ENCODE measurements at places on chromosomes 6 and 20. TPM values are rescaled to one million over a fixed set of nuclear protein-coding genes. Genes with fewer than 3 reads are reported as not detected.

STMND1 gene
- not detected for total RNA-seq

DNA sequence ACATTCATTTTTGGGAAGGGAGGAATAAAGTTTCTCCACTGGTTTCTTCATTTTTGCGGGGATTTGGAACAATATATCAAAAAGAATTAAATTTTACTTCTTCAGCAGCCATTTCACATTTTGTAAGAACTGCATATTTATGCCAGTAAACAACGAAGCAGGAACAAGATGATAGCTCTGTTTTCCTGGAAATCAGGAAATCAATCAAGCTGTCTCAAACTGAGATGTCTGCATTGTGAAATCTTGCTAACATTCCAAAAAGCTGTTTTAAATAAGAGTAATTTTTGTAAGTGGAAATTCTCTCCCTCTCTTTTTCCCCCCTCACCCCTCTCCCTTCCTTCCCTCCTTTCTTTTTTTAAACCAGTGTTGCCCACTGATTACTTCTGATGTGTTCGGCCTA lies 20.0 kb downstream of the MAPK13 start:
- DNase-seq: no peak
- H3K27me3 ChIP-seq: no peaks in the 10 kb centered on the region
- H3K4me3 ChIP-seq: no peak overlapping the region
- H3K27ac ChIP-seq: no peak overlapping the region

DNA sequence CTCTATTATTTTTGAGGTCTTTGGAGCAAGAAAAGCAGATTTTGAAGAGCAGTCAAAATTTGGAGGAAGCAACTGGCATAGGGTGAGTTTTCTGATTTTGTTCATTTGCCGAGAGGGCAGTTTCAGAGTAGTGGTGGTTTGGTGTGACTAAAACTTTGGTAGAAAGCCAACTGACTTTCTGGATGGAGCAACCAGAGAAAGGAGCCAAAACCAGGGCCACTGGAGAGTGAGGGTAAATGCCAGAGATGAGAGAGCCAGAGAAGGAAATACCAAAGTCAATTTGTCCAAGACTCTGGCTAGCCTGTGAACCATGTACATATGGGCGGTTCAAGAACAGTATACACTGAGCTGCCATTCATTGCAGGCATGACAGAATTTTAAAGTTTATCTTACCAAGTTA lies 40.5 kb upstream of the ZBTB24 start:
- no peaks in the 10 kb centered on the region for H3K4me1 ChIP-seq
- H3K27me3 ChIP-seq: no peaks in the 10 kb centered on the region
- no peak overlapping the region for H3K4me3 ChIP-seq
- DNase-seq: no peak

- no peaks in the 10 kb centered on the region for H3K4me1 ChIP-seq
- no peaks in the 10 kb centered on the region for H3K27me3 ChIP-seq
- H3K36me3 ChIP-seq: peaks cover 22% of the 10 kb centered on the region
- no peak overlapping the region for H3K27ac ChIP-seq
Measured at GRCh38 chr6:88920088-88920487, 43.3 kb downstream of the RNGTT start.

ENPP1 gene
- 34.0 TPM for total RNA-seq

DNA sequence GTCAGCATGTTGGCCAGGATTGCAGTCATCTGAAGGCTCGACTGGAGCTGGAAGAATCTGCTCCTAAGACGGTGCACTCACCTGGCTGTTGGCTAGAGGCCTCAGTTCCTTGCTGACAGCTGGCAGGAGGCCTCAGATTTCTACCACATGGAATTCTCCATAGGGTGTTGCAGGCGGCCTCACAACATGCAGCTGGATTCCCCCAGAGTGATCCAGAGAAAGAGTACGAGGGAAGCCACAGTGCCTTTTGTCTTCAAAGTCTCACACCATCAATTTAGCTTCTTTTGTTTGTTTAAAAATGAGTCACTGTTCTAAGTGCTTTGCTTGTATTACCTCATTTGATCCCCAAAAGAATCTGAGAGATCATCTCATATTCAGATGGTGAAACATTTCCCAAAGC lies 65.5 kb upstream of the FYN start:
- peak; percentile 62 for DNase-seq
- H3K27ac ChIP-seq: no peak overlapping the region
- H3K36me3 ChIP-seq: no peaks in the 10 kb centered on the region
- H3K4me3 ChIP-seq: no peak overlapping the region
- H3K27me3 ChIP-seq: no peaks in the 10 kb centered on the region
- H3K4me1 ChIP-seq: 0 out of 2 replicates have a peak, but pooled peaks cover 2% of the 10 kb centered on the region

GRCh38 chr6:87333033-87333432 lies 4.0 kb upstream of the GJB7 start:
- H3K27me3 ChIP-seq: no peaks in the 10 kb centered on the region
- no peaks in the 10 kb centered on the region for H3K4me1 ChIP-seq
- no peak for DNase-seq
- H3K27ac ChIP-seq: no peak overlapping the region

- H3K27me3 ChIP-seq: no peaks in the 10 kb centered on the region
- no peak overlapping the region for H3K4me3 ChIP-seq
- no peak for DNase-seq
- H3K36me3 ChIP-seq: no peaks in the 10 kb centered on the region
- H3K4me1 ChIP-seq: no peaks in the 10 kb centered on the region
Measured at GRCh38 chr6:1068068-1068467, 243.8 kb upstream of the FOXQ1 start.

GRCh38 chr6:40791004-40791403 lies 203.8 kb upstream of the LRFN2 start:
- DNase-seq: no peak
- H3K4me1 ChIP-seq: no peaks in the 10 kb centered on the region
- H3K4me3 ChIP-seq: no peak overlapping the region
- no peak overlapping the region for H3K27ac ChIP-seq
- H3K27me3 ChIP-seq: 0 out of 2 replicates have a peak, but pooled peaks cover 2% of the 10 kb centered on the region
- H3K36me3 ChIP-seq: no peaks in the 10 kb centered on the region

SLC22A2 gene
- 0.02 TPM for total RNA-seq

MYO6 gene
- 6.9 TPM for total RNA-seq

GRCh38 chr20:4997222-4997621 lies 4.1 kb downstream of the SLC23A2 start:
- H3K36me3 ChIP-seq: no peaks in the 10 kb centered on the region
- H3K27ac ChIP-seq: no peak overlapping the region
- no peaks in the 10 kb centered on the region for H3K27me3 ChIP-seq
- 0 out of 2 replicates have a peak, but pooled peaks cover 3% of the 10 kb centered on the region for H3K4me1 ChIP-seq
- H3K4me3 ChIP-seq: no peak overlapping the region

RALY gene
- 172 TPM for total RNA-seq

Data from SJCRH30 (cell line).